ENCODE measurements at places on chromosomes 6 and 20.

GRCh38 chr6:64266351-64266821 is 630.8 kb downstream of the PHF3 start:
- peak; percentile 7 for DNase-seq

DNA sequence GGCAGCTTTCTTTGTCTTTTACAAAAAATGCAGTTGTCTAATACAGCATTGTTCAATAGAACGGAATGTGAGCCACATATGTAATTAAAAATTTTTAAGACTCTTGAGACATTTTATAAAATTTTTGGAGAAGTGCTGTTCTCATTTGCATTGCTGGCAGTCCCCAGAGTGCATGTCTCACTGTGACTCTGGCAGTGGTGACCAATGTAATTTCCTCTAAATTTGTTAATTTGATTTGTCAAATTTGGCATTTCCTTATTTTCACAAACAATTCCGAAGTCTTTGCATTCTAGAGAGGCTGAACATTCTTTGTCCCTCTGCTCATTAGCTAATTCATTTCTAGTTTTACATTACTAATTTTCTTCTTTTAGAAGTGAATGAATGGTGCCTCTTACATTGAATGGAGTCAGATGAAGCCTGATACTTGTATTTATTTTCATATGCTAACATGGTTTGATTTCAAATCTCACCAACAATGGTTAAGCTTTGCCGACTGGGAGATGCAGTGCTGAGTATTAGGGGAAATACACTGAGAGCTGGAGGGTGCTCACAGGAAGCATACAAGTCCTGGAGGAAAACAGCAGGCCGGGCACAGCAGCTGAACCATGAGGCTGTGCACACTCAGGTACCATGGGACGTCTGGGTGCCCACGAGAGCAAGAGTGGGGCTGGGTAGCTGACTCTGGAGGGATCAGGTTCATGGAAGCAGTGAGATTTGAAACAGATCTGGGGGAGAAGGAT is 68.5 kb upstream of the ARMC2 start:
- no peak for DNase-seq

GRCh38 chr20:57737349-57737748 is 27.5 kb upstream of the PMEPA1 start:
- DNase-seq, result no peak

GRCh38 chr6:53032849-53033248 is 32.4 kb upstream of the FBXO9 start:
- DNase-seq, result no peak

DNA sequence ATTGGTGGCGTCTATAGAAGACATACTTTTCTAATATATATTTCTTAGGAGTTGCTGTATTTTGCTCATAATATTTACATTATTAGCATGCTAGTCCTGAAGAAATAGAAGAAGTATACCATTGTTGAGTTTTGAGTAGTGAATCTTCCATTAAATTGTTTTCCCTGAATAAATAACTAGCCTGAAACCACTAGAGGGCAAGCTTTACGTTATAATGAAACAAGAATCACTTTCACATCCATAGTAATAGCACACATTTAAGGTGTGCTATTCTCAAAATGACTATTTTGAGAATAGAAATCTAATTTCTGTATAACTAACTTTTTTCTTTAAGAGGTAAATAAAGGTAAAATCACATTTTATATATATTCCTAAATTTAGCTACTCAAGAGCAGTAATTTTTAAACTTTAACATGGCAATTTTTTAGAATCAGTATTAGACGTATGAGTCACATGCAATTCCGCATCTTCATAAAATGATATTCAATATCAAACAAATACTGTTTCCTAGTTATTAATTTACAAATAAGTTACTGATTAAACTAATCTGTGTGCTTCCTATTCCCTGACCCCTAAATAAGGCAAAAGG is 213.2 kb upstream of the MANEA start:
- peak; percentile 36 for DNase-seq

DNA sequence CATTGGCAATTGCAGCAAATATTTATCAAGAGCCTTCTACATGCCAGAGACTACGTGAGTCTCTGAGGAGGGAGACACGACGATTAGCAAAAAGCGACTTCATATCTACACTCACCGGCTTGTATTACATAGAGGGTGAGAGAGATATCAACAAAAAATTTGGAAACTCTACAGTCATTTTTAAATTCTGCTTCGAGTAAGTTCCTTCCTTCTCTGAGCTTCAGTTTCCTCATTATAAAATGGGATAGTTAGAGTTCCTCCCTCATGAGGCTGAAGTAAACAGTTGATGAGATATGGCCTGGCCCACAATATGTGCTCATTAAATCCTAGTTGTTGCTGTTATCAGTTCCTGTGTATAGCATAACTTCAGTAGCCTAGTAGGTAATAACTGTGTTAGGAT is 64.1 kb upstream of the SIRPA start:
- DNase-seq, result no peak

- no peak for DNase-seq
Observed at GRCh38 chr6:54134935-54135334, 23.7 kb downstream of the MLIP start.

DNA sequence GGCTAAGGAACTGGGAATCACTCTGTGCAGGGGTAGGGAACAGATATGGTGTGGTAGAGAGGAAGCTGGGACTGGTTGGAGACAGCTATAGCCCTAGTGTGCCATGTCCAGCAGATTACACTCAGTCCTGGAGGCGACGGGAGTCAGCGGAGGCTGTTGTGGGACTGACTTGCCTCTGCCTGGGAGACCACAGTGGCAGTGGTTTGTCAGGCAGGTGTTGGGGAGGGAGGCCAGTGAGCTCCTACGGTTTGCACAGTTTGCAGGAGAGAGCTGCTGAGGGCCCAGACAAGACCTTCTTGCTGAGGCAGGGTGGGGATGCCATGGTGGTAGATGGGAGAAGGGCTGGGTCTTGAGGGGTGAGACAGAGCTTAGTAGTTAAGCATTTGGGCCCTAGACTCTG is 4.9 kb downstream of the PLCG1 start:
- DNase-seq, result no peak

- no peak for DNase-seq
Observed at GRCh38 chr6:128600397-128600951, 80.1 kb upstream of the PTPRK start.

- DNase-seq, result no peak
Observed at GRCh38 chr6:143647732-143648131, 30.0 kb upstream of the PHACTR2 start.

- DNase-seq, result no peak
Observed at GRCh38 chr6:25215881-25216280, 63.3 kb upstream of the CARMIL1 start.

DNA sequence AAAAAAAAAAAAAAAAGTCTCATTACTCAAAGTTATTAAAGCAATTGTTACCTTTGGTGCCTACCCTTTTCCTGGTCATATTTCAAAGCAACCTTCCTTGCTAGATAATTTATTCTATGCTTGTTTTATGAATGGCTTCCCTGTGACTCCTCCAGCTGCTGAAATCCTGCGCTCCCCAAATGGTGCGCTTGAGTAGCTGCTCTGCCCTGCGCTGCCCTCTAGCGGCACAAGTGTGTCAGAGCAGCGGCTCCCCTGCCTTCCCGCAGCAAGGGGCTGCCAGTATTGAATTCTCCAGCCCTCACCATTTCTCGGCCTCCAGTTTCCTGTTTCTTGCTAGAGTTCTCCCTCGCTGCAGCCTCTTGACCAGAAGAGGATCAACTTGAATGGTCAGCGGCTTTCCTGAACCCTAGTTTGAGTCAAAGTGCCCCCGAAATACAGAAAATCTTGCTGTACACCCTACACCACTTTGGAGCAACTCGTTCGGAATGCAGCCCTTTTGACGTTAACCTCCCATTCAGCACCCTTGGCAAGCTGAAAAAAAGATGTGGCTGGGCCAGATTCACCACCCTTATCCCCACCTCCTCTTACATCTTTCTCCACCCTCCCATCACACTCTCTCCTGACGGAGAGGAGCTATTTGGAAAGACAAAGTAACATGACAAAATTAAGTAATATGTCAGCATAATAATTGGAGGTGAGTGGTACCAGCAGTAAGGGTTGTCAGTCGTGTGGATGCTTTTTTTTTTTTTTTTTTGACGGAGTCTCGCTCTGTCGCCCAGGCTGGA is 60.4 kb upstream of the KLHL31 start:
- DNase-seq, result peak; percentile 84

DNA sequence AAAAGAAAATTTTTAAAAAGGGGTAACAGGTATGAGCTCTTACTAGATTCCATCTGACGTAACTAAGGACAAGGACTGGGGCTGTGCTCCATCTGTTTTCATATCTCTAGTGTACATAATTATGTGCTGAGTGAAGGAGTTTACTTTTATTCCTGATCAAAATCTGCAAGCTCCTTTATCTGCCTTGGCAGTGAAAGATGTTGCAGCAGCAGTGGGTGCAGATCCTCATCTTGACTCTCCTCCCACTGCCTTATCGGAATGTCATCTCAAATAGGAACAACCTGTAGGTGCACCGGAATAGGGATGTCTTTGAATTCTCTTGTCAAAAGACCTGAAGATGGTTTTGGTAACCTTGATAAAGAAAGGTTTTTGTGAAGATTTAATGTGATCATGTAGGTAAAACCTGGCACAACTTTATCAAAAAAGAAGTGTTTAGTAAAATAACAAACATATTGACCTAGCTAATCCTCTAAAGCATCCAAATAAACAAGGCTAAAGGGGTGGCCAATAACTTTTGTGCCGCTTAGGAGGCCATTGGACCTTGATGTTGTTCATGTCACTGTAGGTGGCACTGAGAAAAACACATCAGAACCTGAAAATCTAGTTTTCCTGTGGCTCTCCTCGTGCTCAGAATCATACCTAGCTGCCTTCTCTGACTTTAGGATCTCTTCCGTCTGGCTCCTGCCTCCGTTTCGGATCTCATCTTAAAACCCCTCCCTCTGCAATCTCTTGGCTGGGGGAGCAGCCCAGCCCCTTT is 19.0 kb upstream of the SLC16A10 start:
- DNase-seq, result no peak

DNA sequence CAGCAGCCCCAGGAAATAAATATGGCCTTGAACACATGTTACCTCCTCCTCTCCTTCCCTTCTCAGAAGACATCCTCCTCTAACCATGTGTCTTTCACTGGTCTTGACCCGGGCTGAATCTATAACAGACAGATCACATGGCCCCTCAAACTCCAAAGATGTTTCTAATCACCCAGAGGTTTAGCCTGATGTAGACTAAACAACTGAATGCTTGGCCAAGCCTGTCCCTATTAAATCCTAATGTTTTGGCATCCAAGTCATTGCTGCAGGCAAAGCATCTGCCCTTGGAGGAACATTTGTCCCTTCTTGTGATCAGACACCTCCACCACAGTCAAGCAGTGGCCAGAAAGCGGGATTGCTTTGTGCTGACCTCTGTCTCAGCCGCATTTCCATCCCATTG is 65.5 kb downstream of the ANKRD60 start:
- DNase-seq, result no peak
